ENCODE measurements at places on chromosomes 1 and 21.

DNA sequence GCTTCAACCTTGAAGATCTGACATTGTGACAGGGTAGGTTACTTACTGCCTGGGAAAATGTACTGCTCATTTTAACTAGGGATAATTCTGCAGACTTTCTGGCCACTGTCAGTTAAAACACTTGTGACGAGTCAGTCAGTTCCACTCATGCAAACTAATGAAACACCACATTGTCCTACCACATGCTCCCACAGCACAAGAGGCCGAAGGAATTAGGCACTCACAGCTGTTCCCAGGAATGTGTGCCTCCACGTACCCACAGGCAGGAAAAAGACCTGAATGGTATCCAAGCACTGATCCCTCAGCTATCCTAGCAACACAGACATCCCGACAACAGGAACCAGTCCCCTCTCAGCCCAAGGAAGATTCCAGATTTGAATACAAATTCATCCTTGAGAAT lies 12.3 kb downstream of the BCAR3 start:
- no peak for DNase-seq

DNA sequence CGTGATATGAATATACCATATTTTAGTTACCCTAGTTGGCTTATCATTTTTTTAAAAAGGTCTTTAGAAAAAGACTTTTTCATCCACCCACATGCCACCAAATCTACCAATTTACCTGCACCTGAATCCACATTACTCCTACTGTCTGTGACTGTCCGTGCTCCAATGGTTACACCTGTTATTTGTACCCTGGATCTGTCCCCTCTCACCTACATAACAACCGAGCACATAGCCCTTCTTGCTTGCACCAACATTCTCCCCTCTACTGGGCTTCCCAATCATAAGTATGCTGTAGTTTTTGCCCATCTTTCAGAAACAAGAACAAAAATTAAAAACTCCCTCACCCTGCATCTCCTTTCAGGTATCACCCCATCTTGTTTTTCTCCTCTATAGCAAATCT lies 17.6 kb downstream of the SOD1 start:
- no peak for DNase-seq

GRCh38 chr1:23567996-23568607 lies 8.8 kb upstream of the ID3 start:
- DNase-seq, result no peak

DNA sequence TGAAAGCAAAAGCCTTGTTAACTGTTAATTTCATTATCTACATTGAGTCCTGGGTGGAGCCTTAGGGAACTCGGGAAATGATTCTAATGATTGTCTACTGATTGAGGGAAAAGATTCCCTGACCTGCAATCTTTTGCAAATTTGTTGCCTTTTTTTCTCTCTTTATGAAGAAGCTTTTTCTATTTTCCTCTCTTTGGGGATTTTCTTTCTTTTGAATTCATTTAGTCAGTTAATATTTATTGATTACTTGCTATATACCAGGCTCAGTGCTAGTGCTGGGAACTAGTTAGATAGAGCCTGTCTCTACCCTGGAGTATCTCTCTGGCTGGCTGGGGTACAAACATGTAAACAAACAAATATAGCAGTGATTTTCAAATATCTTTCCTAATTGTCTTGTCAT lies 71.2 kb upstream of the CACYBP start:
- no peak for DNase-seq

- DNase-seq, result no peak
These were observed 33.9 kb downstream of the LRIG2 start for GRCh38 chr1:113106910-113107309.

DNA sequence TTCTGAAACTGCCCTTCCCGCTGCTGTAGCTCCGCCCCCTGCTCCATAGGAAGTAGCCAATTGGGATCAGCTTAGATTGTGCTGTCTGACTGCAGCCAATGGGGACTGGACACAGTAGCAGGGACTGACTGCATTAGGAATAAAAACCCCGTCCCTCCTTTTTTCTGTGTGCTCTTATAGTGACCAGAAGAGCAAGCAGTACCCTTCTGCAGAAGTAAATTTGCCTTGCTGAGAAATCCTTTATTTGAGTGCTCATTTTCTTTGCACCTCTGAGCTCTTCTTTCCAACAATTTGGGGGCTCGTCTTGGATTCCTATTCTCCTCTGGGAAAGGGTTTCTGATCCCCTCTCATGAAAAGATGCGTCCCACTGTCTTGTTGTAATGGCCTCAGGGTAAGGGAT lies 16.2 kb downstream of the OR2L13 start:
- DNase-seq, result no peak

GRCh38 chr1:37486680-37487618 lies 12.6 kb downstream of the ZC3H12A start:
- DNase-seq, result peak; percentile 94

DNA sequence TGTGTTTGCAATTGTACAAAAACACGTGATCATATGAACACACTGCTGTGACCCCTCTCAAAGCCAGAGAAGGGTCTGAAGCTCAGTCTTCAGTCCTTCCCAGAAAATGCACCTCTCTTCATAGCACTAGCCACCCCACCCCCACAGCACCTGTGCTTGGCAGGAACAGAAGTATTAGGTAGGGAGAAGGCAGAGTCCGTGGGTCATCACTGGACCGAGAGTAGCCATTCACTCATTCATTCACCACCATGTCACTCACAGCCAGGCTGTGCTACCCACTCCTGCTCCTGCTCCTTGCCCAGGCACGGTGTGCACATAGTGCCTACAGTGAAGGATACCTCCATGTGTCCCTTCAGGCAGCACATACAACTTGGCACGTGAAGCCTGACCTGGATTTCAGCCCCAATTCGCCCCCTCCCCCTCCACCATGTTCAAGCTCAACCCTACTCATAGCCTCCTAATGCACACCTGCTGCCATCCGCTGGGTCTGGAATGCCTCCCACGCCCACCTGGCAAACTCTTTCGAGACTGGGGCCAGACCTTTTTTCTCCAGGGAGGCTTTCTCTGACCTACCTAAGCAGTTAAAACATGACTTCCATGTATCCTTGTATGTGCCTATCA lies 81.9 kb upstream of the GALNT2 start:
- peak; percentile 44 for DNase-seq

DNA sequence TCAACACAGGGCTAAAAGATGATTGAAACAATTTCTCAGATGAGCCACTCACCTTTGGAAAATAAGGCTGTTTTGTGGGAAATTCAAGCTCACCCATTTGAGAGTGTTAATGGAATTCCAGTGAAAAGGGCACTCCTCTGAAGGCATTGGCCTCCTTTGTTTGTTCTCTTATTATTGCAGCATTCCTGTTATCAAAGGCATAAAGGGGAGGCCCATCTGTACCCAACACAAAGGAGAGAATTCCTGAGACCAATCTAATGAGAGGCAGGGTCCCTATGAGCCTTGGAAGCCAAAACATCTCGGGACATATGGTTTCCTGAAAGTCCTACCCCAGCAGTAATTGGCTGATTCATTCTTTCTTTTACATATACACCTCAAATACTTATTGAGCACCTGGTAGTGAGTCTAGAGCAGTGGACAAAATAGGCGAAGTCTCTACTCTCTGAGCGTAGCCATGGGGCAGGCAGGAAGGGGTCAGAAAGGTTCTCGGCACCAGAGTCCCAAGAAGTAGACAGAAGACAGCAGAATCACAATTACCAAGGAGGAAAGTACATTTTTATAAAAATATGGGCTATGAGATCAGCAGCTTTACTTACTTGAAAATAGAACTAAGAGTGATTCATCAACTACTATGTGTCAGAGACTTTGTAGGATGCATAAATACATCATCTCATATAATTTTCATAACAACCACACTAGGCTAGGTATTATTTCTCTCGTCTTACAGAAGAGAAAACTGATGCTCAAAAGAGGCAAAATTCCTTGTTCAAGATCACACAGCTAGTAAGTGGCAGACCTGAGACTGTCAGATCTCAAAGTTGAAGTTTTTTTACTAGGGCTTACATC lies 218.7 kb downstream of the DAB1 start:
- no peak for DNase-seq

DNA sequence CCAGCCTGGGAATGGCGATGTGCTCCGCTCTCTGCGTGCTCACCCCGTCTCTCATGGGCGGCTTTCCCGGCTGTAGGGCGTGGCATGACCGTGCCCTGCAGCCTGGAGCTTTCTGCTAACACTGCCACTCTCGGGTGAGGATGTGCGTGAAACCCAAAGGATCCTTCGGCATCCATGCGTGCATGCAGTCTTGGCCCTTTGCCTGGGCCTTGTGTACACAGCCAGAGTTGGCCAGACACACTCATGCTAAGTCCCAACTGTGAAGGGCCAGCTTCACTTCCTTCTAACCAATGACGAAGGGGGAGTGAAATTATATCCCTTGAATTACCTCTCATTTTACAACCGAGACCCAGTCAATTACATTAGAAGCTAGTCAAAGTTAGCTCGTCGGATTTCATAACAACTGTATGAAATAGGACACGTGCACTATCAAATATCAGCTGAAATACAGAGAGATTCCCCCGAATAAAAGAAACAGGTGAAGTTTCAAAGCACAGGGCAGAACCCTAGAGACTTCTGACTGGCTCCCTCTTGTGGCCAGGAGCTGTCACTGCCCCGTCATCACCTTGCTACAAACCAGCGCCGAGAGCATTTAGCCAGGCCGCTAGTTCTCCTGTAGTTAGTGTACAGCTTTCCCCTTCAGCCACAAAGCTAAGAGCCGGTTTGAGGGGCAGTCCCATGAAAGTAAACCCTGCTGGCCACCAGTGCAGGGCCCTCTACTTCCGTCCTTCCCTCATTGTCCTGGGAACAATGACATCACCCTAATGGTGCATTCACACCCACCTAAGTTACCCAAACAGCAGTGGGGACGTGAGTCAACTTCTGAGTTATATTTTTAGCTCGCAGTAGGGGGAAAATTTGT lies 63.4 kb upstream of the COA6 start:
- no peak for DNase-seq

DNA sequence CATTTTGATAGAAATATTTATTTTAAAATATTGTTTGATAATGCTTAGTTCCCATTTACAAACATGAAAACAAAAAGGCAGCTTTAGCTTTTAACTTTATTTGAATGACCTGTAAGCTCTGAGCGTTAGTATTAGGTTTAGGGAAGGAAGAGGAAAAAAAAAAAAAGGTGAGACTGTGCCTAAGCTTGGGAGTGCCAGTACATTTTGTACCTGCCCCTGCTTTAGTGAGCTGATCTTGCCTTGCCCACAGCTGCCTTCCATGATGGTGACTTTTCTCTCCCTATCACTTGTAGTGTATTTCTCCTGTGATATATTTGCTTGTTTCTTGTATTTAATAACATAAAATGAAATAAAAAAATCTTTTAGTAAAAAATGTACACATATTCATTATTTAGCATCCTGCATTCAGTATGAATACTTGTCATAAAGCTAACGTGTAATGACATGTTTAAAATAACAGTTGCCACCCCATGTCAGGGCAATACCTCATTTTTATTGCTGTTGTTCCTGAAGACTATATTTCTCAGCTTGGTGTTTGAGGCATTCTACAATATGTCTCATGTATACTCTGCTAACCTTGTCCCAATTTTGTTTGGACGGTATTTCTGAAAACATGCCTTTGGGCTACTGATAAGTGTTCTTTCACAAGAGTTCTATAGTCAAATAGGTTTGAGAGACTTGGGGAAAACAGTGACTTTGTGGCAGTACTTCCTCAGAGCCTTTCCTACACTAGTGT lies 76.3 kb downstream of the NEK7 start:
- no peak for DNase-seq

Data from osteocyte (in vitro differentiated cells).